Adipose tissue (tissue), 3 donors: ENCODE measurements at places on chromosomes 3 and 15. TPM values are rescaled to one million over a fixed set of nuclear protein-coding genes. Genes with fewer than 3 reads are reported as not detected.

FYTTD1 gene
- polyA plus RNA-seq, result 20.2 TPM

GABRA5 gene
- polyA plus RNA-seq, result 0.06 TPM

HTR3E gene
- polyA plus RNA-seq, result not detected

UBA7 gene
- polyA plus RNA-seq, result 31.2 TPM

ALDH1L1 gene
- polyA plus RNA-seq, result 262 TPM

IL5RA gene
- polyA plus RNA-seq, result not detected

CPLX3 gene
- polyA plus RNA-seq, result not detected

LMAN1L gene
- not detected for polyA plus RNA-seq

SEMA7A gene
- polyA plus RNA-seq, result 0.75 TPM

LMLN gene
- polyA plus RNA-seq, result 0.56 TPM

C3orf20 gene
- not detected for polyA plus RNA-seq

UBE2Q2 gene
- polyA plus RNA-seq, result 10.2 TPM

SEMA3F gene
- polyA plus RNA-seq, result 23.8 TPM

ISG20 gene
- 8.3 TPM for polyA plus RNA-seq

HIGD1A gene
- polyA plus RNA-seq, result 131 TPM

ITPKA gene
- polyA plus RNA-seq, result 0.34 TPM

NECTIN3 gene
- polyA plus RNA-seq, result 6.8 TPM

SAMMSON gene
- polyA plus RNA-seq, result not detected

ALDH1A2 gene
- 4.7 TPM for polyA plus RNA-seq

NEK10 gene
- polyA plus RNA-seq, result 0.34 TPM

RYR3 gene
- 0.02 TPM for polyA plus RNA-seq

GP9 gene
- polyA plus RNA-seq, result not detected

PHLDB2 gene
- 7.9 TPM for polyA plus RNA-seq

PRR20G gene
- polyA plus RNA-seq, result not detected

SLCO2A1 gene
- 5.2 TPM for polyA plus RNA-seq

GPR149 gene
- polyA plus RNA-seq, result not detected

C2CD4A gene
- polyA plus RNA-seq, result 0.71 TPM

IMPG2 gene
- polyA plus RNA-seq, result under 0.01 TPM

FGD5 gene
- 3.4 TPM for polyA plus RNA-seq

GPR27 gene
- polyA plus RNA-seq, result 3.5 TPM

SNTN gene
- not detected for polyA plus RNA-seq

ACAN gene
- 0.02 TPM for polyA plus RNA-seq

CCR8 gene
- polyA plus RNA-seq, result not detected

CLRN1 gene
- polyA plus RNA-seq, result not detected

GCHFR gene
- 17.7 TPM for polyA plus RNA-seq

CMTM7 gene
- 14.7 TPM for polyA plus RNA-seq

FOXL2NB gene
- not detected for polyA plus RNA-seq

ZMAT3 gene
- polyA plus RNA-seq, result 5.6 TPM

BCHE gene
- 17.0 TPM for polyA plus RNA-seq

ILDR1 gene
- polyA plus RNA-seq, result not detected

WDR72 gene
- polyA plus RNA-seq, result 0.04 TPM

NR2E3 gene
- polyA plus RNA-seq, result 0.10 TPM

MAGEL2 gene
- 0.26 TPM for polyA plus RNA-seq

ACY1 gene
- polyA plus RNA-seq, result 22.6 TPM

LIPC gene
- polyA plus RNA-seq, result 0.40 TPM

TMC3 gene
- not detected for polyA plus RNA-seq

MESP2 gene
- 0.39 TPM for polyA plus RNA-seq

TMEM207 gene
- polyA plus RNA-seq, result not detected

WNT7A gene
- polyA plus RNA-seq, result not detected

ANKUB1 gene
- polyA plus RNA-seq, result not detected

USF3 gene
- 6.0 TPM for polyA plus RNA-seq
